ENCODE measurements at places on chromosomes 7 and 10. TPM values are rescaled to one million over a fixed set of nuclear protein-coding genes. Genes with fewer than 3 reads are reported as not detected.

DNA sequence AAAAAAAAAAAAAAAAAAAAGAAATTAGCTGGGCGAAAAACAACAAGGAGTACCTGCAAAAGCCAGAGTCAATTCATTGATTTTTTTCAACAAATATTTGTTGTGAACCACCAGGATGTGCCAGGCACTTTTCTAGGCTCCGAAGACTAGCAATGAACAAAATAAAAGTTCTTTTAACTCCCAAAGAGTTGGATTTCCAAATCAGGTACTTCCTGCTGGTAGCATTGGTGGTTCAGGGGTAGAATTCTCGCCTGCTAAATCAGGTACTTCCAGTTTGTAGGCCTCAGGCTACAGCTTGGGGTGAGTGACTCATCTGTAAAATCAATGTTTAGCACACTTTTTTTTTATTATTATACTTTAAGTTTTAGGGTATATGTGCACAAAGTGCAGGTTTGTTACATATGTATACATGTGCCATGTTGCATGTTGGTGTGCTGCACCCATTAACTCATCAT, 10.9 kb downstream of the PPA1 start:
- DNase-seq, result no peak

DNA sequence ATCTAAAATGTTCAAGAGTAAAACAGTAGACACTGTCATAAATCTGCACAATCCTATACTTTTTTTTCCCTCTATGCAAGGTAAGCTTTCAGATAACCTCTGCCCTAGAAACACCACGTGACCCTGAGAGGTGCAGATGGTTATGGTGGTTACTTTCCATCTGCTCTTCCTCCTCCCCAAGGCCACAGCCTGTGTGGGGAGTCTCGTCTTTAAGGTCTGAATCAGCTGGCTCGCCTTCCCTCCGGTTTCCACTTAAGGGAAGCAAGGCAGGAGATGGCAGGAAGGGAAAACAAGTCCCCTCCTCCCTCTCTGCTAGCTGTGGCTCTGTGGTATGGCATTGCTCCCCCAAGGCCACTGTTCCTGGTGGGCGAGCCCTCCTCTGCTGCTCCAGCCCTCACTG, 181.8 kb downstream of the GLI3 start:
- no peak for DNase-seq

DNA sequence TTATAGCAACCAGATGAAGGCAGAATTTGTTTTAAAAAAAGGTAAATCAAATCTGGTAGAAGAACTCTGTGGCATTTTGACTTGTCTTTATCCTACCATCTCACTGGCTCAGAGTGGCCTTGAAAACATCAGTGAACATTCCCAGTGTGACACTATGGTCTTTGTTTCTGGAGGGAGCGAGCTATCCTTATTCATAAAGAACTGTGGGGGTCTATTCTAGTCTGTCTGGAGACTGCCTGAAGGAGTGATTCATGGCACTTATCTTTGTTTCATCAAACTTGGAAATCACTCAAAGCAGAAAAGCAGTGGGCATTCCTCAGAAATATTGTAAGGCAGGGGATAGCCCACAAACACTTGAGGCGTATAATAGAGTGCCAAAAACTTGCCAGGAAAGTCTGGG, 719.1 kb downstream of the PCDH15 start:
- no peak for DNase-seq

GRCh38 chr10:71613261-71613777, 106.3 kb downstream of the C10orf105 start:
- DNase-seq, result no peak

DNA sequence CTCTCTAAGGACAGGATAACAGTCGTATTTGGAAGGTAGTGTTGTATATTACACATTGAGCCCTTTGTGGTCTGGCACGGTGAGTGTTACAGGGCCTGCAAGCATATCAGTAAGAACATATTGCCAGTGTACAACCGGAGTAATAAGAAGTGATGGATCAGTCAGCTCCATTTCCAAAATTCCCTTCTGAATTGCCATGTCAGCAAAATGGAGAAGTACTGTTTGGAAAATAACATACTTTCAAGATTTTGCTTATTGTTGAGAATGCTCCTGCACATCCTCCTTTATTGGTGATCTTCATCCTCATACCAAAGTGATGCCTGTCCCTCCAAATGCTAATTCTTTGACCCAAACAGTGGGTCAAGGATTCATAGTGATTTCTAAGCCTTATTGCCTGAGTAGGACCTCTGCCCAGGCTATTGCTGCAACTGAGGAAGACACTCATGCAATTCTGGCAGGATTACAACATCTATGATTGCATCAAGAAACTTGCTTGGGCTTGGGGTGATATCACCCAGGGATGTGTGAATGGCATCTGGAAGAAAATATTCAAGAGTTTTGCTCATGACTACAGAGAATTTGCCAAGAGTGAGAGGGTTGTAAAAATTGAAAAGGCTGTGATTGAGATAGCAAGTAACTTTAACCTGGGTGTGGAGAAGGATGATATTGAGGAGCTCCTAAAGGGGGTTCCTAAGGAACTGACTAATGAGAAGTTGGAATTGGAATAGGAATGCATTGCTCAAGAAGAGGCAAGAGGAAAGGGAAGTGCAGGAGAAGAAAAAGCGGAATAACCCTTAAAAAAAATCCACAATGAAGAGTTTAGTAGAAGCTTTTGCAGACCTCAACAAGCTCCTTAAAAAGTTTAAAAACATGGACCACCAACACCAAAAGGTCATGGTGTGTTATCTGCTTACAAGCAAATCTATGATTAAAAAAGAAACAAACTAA, 452.2 kb upstream of the SORCS1 start:
- no peak for DNase-seq

- DNase-seq, result no peak
Observed at GRCh38 chr10:68027429-68027828, 47.7 kb downstream of the HERC4 start.

DNA sequence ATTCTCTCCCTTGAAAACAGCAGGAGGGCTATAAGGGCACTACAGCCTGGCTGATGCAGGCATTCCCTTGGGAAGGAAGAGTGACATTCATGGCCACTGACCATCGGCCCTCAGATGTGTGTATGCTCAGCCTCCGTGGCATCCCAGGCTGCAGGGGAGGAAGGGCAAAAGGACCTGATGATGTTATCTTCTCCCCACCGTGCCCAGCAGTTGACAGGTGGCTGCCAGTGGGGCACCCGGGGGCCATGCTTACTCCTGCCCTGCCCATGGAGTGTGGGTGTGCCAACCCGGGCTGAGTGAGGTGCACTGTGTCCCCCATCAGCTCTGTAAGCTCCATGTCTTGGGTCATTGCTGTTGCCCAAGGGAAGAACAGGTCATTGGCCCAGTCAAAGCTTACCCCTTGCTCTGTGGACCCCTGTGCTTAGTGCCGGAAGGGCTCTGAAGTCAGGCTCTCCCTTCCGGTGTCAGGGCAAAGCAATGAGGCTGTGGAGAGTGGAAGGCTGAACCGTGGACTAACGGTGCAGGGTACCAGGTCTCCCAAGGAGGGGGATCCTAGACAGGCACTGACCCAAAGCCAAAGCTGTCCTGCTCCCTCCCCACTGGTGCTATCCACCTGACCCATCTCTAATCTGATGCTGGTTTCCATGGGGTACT, 92.2 kb downstream of the CCDC3 start:
- no peak for DNase-seq

DNA sequence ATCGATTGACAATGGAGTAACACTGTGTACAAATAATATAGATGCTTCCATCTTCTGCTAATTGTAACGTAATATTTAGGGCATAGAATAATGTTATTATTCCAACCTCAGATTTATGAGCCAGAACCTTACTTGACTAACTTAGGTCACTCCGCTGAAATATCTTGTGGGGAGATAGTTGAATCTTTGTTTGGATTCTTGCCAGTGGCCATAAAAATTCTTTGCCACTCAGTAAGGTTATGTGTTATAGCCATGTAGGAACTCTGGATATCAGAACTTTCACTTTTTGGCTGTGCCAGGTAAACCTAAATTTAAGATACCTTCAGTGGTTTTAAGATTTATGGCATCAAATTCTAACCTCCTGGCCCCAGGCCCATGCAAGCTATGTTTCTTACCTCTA, 197.6 kb downstream of the WDR11 start:
- no peak for DNase-seq

DNA sequence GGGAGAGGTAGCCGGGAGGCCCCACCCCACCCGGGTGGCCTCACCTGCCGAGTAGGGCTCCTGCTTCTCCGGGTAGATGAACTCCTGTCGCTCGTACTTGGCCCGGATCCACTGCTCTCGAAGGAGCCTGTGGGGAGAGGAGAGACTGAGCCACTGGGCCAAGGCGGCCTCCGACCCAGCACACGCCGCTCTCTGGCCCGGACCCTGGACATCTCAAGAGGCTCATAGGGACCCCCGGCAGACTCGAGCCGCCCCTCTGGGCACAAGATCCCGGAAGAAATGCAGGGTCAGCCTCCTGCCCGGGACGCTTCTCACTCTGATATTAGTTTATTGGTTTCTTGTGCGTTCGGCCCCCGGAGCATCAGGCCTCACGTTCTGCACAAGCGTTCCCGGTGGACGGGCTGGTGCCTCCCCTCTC, 34.5 kb downstream of the ADAP1 start:
- no peak for DNase-seq

GRCh38 chr7:142357953-142358520, 100.2 kb upstream of the PRSS58 start:
- peak; percentile 34 for DNase-seq

The DYDC2 gene
- not detected for polyA plus RNA-seq

The SLC13A1 gene
- polyA plus RNA-seq, result not detected

The ARMS2 gene
- polyA plus RNA-seq, result not detected

The UBE2D1 gene
- 13.3 TPM for polyA plus RNA-seq

The CFAP70 gene
- polyA plus RNA-seq, result 1.9 TPM

The CCL26 gene
- polyA plus RNA-seq, result 1.6 TPM

The CCAR1 gene
- 67.4 TPM for polyA plus RNA-seq

Data from hindlimb muscle (tissue), 1 donor.